Temporal lobe (tissue), 4 donors: ENCODE measurements at places on chromosomes 13 and 19. TPM values are rescaled to one million over a fixed set of nuclear protein-coding genes. Genes with fewer than 3 reads are reported as not detected.

The FLT3 gene
- total RNA-seq: 2.5 TPM

The PCSK4 gene
- total RNA-seq: 2.2 TPM

The ZNF563 gene
- 1.2 TPM for total RNA-seq

The PTH2 gene
- not detected for total RNA-seq

The CGB3 gene
- not detected for total RNA-seq

The FUT1 gene
- 0.49 TPM for total RNA-seq
